Activated CD4-positive, alpha-beta T cell treated with anti-CD3 and anti-CD28 coated beads, Interleukin-10, Interleukin-2, amounts not matched to agents 100 ng/mL and 50 ng/mL, durations not matched to agents 16 hours and 8 hours (primary cell): ENCODE measurements at places on chromosomes 12 and 14.
A peak's percentile ranks its signal among the peaks of the same experiment; 100 is the strongest.

- no peak for DNase-seq
These were observed 696.1 kb upstream of the TMEM132C start for GRCh38 chr12:127570793-127571360.

DNA sequence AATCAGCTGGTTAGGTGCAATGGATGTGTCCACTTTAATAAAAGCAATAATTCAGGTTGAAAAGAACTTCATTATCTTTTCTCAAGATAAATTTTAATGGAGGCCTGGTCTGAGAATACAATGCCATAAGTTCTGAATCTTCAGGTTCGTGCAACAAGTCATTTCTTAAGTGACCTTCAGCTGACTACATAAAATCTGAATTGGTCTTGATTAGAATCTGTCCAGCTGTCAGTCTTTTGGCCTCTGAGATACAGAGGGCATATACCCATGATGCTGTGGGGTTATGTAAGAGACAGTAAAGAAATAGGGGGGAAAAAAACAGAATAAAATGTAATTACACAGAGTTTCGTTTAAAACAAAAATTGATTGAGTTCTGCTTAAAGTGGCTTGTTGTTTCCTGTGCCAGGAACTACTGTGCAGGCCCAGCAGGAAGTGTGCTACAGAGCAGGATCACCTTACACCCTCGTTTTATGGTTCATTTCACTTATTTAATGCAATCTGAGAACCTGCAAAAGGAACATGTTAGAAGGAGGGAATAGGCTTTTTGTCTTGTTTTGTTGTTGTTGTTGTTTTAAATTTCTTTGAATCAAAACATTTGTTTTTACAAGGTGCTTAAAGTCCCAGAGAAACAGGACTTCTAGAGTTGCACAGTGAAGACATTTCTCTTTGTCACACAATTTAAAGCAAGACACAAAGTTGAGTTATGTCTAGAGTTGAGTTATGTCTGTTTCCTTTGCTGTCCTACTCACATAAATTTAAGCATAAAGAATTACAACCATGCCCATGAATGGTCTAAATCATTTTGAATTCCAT lies 64.2 kb downstream of the LGR5 start:
- DNase-seq, result no peak

DNA sequence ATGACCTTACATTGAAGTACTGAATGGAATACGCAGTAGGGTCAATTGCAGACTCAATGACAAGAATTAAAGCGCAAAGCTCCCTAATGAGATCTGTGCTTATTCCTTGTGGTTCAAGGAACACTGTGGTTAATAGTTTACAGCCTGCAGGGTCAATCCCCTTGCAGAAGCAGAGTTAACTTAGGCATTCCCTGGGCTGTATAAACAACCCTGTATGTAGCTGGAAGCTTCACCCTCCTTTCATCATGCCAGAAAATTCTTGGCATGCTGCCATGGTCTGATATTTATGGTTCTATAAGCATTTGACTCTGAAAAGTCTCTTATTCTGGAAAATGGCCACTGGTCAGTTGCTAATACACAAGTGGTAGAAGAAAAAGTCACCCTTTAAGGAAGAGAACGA lies 227.7 kb downstream of the NOVA1 start:
- DNase-seq, result no peak

DNA sequence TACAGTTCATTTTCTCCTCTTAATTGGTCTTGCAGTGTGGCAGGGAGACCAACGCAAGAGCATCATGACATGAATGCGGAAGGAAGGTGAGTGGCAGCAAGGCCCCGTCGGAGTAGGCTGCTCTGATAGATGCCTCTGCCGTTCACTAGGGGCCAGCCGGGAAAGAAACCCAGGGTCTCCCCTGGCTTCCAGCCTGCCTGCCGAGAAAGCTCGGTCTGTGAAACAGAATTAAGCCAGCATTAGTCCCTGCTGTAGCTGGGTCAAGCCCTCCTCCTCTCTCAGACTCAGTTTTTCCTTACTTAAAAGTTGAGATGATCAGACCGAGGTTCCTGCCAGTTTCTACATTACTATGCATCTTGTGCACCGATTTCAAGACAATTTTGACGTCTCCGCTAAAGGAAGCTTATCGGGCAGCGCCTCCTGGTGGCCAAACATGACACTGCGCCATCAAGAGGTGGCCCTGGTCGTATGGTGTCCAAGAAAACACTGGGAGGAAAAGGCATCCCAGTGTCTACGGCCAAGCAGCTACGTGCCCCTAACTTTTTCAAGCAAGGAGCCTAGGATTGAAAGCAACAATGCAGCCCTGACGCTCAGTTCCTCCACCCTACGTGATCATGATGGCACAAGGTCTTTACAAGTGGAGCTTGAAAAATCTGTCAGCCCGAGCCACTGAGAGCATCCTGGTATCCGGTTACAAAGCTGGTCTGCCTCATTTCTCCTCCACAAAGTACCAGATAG lies 131.6 kb downstream of the KSR2 start:
- peak; percentile 79 for DNase-seq

- no peak for DNase-seq
These were observed 3.2 kb upstream of the RFC5 start for GRCh38 chr12:118013283-118013682.

- DNase-seq, result no peak
These were observed 5.0 kb upstream of the CSRP2 start for GRCh38 chr12:76883811-76884210.

DNA sequence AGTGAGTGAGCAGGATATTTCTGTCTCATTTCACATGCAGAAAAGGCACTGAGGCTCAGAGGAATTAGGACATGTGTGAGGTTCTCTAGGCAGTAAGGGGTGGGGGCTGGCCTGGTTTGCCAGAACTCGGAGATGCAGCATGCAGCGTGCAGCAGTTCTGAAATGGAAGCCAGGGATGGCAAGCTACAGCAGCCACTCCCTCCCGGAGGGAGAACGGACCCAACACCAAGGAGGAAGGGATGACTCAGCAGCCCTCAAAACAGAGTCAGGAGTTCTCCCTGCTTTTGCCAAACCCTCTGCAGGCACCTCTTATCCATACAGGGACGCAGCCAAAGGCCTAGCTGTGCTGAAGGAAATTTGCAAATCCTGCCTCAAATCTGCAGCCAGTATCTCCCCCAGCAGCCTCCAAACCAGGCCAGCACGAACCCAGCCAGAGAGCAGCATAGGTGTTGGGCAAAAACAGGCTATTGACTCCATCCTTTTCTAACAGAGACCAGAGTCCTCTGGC lies 10.3 kb upstream of the SERPINA3 start:
- no peak for DNase-seq

DNA sequence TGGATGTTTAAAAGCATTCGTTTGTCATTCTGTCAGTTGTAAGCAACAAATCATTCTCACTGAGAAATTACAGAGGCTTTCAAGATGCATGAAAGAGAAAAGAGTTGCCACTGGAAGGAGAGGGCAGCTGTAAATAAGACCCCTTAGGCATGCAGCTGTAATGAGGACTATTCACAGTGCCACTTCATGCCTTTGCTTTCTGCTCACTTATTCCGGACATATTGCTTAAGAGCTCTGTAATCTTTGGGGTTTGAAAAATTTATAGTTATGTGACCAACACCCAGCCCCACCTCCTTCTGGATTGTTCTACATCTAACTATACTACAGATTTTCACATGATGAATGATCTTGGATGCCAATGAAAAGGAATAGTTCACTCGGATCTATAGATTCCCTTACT lies 194.8 kb upstream of the DCN start:
- DNase-seq, result no peak

GRCh38 chr12:101920906-101921305 lies 43.5 kb downstream of the DRAM1 start:
- DNase-seq, result no peak
